Activated naive CD4-positive, alpha-beta T cell (primary cell): ENCODE measurements at places on chromosomes 6 and 20.

DNA sequence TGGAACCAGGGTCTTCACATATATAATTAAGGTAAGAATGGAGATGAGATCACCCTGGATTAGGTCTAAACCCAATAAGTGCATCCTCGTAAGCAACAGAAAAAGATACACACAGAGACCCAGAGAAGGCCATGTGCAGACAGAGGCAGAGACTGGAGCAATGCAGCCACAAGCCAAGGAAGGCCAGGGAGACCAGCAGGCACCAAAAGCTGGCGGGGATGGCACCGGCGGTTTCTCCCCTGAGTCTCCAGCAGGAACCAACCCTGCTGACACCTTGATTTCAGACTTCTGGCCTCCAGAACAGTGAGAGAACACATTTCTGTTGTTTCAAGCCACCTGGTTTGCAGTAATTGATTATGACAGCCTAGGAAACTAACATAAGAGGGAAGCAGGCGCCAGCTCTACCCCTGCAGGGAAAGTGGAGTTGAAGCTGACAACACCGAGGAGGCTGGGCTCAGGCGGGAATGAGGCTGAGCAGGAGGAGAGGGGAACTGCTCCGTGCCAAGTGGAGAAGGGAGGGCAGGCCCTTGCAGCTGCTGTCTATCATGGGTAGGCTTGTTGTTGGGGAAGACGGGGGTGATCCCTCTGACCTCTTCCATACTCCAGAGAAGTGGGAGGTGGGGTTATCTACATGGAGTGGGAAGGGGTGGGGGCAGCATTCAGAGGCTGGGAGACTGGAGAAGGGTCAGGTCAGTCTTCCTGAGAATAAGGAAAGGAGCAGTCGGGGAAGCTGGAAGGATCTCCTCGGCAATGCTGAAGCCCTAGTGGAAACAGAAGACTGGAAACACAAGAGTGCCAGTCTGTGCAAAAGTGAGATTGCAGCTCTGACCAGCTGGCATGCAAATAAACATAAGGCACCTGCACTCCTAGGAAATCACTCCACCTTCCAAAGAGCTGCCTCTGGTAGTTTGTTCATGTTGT is 72.7 kb downstream of the NFATC2 start:
- DNase-seq, result no peak

DNA sequence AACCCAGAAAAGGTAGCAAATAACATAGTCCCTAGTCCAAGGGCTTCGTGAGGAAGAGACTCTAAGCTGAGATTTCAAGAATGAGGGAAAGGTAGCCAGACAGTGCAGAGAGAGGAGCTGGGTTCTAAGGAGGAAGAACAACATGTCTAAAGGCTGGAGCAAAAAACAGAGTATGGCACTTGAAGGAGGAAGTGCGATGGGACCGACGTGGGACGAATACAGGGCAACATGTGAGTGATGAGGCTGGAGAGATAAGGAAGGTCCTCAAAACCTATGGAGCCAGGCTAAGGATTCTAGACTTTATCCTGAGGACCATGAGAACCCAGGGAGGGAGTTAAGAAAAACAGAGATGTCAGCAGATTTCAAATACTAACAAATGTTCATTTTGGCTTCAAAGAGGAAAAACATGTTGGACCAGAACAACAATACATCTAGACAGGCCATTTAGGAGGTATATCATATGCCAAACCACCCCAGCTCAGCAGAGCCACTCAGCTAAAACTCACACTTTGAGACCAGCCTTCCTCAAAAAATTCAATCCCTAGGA is 17.5 kb downstream of the ATXN1 start:
- no peak for DNase-seq

DNA sequence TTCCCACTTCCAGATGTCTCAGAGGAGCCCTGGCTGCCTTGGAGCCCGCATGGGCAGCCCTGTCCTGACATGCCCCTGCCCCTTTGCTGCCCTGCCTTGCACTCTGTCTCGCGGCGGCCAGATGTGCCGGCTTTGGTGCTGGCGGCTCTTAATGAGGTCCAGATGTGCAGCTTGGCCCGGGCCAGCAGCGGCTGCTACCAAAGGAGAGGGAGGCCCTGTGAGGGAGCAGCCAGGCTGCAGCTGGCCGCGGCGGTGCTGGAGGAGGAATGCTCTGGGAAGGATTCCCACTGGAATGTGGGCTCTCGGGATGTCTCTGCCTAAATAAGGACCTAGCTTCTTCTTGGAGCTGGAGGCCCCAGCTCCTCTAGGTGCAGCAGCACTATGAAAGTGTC is 72.4 kb downstream of the FGD2 start:
- DNase-seq, result no peak

GRCh38 chr6:134503585-134504281 is 185.8 kb upstream of the SGK1 start:
- no peak for DNase-seq

DNA sequence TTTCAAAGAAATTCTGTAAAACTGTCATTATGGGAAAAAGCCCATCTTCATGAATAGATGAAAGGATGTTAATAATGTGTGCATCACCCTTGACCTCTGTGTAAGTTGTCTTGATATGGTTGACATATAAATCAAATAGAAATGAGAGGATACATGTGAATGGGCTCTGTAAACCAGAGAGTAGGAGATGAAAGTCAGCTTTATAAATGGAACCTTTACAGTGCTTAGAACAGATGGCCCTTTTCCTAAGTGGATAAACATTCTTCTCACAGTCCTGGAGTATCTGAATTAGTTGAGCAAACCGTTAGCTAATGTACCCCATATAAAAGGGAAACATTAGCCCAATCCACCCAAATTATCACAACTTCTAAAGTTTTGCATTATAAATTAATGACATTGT is 57.5 kb downstream of the MYLK4 start:
- no peak for DNase-seq

DNA sequence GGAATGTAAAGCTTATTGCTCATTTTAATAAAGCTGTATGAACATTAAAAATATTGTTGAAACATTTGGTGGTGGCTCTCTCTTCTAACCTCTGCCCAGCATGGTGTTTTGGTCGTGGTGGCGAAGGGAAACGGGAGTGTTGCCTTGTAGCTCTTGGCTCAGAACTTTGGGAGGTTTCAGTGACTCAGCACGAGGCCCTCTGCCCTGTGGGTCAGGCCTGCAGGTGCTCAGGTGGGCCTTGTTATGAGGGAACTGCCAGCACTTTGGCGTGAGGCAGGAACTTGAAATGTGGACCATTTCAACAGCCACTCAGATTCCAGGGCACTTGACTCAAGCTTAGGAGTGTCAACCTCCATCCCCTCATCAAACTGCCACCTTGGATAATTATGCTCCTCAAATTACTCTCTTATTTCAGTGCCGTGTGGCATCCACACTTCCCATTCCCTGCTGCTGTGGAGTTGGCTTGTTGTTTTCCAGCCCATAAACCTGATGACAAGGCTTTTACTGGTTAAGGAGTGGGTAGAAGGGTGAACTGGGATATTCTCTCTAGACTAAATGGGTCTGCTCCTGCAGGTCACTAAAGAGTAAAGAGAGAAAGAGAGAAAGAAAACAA is 36.3 kb downstream of the PRDM1 start:
- no peak for DNase-seq

DNA sequence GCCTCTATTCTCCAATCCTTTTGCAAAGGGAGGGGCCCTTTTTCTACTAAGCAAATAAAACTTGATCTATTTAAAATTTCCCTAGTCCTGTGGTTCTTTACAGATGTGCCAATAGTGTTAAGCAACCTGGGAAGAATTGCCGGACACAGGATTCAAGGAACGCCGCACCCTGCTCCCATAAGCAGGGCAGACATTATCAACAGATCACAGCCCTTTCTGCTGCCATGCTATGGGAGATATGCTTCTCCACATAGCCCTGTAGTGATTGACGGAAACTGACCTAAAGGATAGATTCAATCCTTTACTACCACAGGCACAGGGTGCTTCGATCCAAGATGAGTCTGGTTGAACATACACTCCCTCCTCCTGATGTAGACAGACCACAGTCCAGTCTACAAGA is 118.4 kb upstream of the TRAF3IP2 start:
- DNase-seq, result no peak

DNA sequence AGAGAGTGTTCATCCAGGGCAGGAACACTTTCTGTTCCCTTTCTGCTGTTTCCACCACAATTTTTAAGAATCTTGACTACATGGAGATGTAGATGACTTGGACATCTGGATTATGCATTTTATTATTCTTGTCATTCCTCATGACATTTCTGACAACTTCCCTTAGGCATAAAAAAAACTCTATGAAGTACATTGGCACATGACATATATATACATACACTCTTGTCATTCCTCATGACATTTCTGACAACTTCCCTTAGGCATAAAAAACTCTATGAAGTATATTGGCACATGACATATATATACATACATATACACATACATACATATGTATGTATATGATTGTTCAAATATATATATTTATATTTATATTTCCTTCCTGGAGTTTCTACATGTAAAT is 531.5 kb downstream of the COL12A1 start:
- no peak for DNase-seq

GRCh38 chr6:132205946-132206345 is 195.3 kb downstream of the MOXD1 start:
- no peak for DNase-seq

DNA sequence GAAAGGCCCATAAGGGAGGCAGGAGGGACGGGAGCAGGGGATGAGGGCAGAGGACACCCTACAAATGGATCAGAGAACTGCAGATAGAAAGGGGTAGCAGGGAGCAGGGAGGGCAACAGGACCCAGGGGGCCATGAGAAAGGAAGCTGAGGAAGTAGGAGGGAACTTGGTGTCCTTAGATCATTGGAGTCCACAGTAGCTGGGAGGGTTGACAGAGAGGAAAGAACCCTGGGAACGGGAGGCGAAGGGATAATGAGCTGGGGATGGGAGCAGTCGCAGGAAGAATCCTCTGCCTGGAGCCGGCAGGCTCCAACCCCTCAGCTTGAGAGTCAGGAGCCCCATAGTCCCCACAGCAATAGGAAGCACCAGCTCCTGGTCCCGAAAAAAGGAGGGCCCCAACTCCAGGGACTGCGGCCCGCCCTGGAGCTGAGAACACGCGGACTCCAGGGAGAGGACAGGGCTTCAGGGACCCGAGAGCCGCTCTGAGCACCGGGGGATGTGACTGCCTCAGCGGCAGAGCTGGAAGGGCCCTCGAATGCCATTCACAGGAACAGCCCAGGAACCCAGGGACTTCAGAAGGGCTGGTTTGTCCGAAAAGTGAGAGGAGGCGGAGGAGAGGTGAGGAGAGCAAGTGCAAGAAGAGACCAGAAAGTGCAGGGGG is 32.7 kb downstream of the HLA-A start:
- DNase-seq, result no peak

DNA sequence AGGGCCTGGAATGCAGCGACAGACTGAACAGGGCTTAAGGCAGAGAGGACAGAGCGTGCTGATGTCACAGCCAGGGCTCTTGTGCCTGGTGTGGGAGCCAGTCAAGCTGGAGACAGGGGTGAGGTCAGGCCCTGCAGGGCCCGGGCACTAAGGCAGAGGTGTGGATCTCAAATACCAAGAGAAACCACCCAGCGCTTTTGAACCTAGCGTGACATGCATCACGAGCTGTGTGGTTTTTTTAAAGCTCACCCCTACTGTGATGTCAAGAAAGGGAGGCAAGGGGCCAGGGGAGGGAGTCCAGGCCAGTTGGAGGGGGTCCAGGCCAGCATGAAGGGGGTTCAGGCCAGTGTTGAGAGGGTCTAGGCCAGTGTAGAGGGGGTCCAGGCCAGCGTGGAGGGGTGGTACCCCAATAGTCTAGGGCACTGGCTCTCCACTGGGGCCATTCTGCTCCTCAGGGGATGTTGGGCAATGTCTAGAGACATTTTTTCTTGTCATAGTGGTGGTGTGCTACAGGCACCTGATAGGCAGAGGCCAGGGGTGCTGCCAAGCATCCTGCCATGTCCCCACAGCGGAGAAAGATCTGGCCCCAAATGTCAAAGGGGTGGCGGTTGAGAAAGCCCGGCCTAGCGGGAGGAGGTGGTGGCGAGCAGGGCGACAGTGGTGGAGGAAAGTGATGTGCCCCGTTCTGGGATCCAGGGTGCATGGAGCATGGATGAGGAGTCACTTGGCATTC is 42.6 kb downstream of the RBM38 start:
- DNase-seq, result no peak

GRCh38 chr6:32432050-32432450 is 7.6 kb upstream of the HLA-DRA start:
- no peak for DNase-seq

DNA sequence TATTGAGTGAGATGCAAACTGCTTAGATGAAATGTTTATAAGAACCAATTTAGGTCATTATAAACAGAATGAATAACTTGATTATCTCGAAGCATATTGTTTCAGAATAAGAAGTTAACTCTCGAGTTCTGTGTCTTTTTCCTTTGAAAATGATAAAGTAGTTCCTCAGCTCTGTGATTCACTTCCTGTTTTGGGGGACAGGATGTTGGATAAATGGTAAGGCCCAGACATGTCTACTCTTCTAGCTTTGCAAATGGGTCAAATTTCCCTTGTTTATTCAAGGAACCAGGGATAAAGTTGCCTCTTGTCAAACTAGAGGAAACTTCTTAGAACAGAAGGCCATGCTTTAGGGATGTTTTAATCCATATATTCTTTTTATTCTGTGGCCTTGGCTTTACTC is 246.9 kb downstream of the SOX4 start:
- no peak for DNase-seq

- DNase-seq, result no peak
These were observed 606.7 kb upstream of the CITED2 start for GRCh38 chr6:139981066-139981624.

- no peak for DNase-seq
These were observed 16.9 kb upstream of the FANCE start for GRCh38 chr6:35435074-35435837.

GRCh38 chr6:154414021-154414813 is 57.6 kb upstream of the IPCEF1 start:
- DNase-seq, result no peak

DNA sequence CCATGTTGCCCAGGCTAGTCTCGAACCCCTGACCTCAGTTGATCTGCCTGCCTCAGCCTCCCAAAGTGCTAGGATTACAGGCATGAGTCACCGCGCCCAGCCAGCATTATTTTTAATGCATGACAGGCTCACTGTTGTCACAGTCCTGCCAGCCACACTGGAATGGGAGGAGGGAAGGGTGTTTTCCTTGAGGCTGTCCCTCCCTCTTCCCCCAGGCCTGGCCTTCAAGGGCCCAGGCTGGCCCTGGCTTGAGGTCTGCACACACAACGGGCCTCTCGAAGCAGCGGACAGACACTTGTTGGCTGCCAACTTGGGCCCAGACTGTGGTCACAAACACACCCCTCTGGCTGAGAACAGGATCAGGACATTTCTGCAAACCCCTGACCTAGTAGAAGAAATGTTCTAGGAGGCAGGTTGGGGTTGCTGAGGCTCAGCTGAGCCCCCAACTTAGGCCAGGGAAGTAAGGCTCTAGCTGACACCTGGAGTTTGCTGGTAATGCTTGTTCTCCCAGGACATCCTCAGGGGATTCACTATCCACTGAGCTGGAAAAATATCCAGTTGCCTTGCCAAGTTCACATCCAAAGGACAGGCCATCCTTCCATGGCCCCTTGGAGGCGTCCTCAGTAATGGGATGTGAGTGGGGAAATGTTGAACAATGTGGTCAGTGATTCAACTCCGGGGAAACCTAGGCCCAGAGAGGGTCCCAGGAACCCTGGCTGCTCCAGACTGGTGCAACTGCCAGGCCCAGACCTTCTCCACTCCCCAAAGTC is 9.9 kb downstream of the SNTA1 start:
- no peak for DNase-seq

- no peak for DNase-seq
These were observed 212.2 kb downstream of the UST start for GRCh38 chr6:148959008-148959407.

GRCh38 chr20:49367113-49367512 is 89.3 kb upstream of the ZNFX1 start:
- no peak for DNase-seq
